ENCODE measurements at places on chromosomes 13 and 19.

GRCh38 chr19:46919324-46919723 is 58.5 kb downstream of the ARHGAP35 start:
- peak; percentile 10 for DNase-seq

- DNase-seq = no peak
Observed at GRCh38 chr13:50319635-50320255, 304.5 kb downstream of the KCNRG start.

DNA sequence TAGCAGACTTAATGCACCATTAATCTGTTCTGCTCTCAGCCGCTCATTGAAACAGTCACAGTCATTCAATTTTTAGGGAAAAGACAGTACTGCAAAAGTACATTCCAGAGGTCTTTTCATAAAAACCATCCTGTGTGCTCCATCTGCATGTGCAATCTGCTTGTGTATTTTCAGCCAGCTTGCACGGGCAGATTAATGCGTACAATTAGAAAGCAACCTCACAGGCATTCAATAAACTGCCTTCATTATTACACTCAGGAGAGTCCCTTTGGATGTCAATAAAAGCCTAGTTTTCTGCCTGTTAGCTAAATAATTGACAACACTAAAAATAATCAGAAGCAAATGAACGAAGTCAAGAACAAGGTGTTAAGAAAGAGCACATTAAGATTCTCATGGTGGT is 41.9 kb downstream of the EPSTI1 start:
- no peak for DNase-seq

- no peak for DNase-seq
Observed at GRCh38 chr13:112964971-112965492, 4.0 kb upstream of the MCF2L start.

DNA sequence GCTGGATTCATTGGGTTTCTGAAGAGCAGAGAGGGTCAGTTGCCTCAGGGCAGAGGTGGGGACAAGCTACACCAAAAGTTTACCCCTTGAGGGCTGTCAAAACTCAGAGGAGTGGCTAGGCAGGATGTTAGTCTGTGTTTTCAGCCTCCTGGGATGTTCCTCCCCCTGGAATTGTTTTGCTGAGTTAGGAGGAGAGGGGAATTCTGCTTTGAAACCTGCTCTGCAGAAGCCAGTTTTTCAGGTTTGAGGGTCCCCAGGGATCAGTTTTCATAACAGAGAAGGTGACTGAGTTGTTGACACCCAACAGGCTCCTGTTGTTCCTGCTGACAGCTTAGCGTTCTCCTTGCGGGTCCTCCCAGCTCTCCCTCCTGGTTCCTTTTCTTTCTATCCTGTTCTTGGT is 121.9 kb upstream of the TMTC4 start:
- DNase-seq = no peak

GRCh38 chr13:28161370-28161769 is 23.0 kb downstream of the PAN3 start:
- DNase-seq = no peak

GRCh38 chr19:19711934-19712828 is 20.7 kb downstream of the ZNF14 start:
- no peak for DNase-seq

- DNase-seq = no peak
Observed at GRCh38 chr19:8340341-8341096, 2.5 kb downstream of the KANK3 start.

GRCh38 chr19:8081569-8082550 is 29.3 kb downstream of the CCL25 start:
- no peak for DNase-seq

DNA sequence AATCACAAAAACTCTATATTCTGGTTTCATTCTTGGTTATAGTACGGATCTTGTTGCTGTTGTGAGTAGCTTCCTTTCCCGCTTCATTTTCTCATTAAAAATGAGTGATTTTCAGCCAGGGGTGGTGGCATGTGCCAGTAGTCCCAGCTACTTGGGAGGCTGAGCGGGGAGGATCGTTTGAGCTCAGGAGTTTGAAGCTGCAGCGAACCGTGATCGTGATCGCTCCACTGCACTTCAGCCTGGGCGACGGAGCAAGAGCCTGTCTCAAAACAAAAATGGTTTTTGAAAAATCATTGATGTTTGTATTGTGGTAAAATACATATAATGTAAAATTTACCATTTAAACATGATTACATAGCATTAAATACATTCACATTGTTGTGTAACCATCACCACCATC is 71.6 kb upstream of the TM9SF2 start:
- no peak for DNase-seq

DNA sequence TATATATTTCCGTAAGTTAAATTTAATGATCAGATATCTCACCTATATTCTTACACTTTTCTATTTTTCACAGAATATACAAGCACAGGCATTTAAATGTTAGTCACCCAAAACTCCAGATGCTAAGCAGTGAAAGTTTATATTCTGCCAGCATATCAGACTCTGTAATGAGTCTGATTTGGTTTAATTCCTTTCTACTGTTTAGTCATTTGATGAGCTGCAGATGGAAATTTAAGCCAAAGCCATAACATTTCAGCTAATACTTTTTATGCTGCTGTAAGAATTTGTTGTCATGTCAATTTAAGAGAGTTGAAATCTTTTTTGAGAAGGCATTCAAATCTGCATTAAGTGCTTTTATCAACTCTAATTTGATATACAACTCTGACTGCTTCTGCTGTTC is 8.0 kb downstream of the FRY start:
- no peak for DNase-seq

DNA sequence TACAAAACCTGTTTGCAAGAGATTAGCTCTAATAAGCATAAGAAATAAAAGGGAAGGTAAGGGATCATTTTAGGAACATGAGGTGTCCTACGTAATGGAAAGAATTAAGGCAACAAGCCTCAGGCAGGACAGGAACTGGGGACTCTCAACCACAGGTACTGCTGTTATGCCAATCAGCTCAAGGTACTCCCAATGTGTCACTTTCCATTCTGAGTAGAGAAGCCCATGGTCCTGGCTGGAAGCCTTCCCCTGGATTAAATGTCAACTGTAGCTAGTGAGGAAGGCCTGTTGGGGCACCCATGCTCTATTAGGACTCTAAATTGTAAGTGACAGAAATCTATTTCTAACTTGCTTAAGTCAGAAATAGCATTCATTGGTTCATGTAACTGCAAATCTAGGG is 134.6 kb downstream of the DPF1 start:
- no peak for DNase-seq

DNA sequence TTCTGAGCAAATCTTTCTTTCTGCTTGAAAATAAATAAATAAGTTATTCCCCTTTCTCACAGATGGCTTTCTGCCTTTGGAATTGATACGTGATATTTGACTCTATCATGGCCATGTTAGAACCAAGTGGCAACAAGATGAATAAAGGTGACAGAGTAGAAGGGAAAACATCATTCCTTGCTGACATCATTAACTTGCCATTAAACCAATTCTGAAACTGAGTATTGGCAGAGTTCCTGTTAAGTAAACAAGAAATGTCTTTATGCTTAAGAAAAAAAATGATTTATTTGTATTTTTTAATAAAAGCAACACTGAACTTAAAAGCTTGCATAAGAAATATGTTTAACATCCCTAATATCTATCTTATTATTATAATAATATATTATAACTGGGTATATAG is 828.1 kb downstream of the PCDH9 start:
- DNase-seq = no peak

- peak; percentile 44 for DNase-seq
Observed at GRCh38 chr19:5170329-5170745, 170.3 kb downstream of the PTPRS start.

DNA sequence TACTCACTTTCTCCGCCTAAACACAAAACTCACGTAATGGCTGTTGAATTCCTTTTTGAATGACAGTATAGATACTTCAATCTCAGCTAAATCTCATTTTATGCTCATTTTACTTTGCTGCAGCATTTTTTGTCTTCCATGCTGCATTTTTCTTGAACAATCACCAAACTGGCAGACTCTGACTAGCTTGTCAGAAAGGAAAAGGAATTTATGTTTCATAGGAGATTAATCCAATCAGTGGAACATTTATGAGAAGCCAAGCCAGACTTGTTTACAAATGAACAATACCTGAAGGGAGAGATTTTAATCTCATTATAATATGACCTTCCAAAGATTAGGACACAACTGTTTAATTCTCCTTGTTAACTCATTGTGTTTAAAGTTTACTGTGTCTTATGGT is 1044.3 kb downstream of the DIAPH3 start:
- DNase-seq = no peak

DNA sequence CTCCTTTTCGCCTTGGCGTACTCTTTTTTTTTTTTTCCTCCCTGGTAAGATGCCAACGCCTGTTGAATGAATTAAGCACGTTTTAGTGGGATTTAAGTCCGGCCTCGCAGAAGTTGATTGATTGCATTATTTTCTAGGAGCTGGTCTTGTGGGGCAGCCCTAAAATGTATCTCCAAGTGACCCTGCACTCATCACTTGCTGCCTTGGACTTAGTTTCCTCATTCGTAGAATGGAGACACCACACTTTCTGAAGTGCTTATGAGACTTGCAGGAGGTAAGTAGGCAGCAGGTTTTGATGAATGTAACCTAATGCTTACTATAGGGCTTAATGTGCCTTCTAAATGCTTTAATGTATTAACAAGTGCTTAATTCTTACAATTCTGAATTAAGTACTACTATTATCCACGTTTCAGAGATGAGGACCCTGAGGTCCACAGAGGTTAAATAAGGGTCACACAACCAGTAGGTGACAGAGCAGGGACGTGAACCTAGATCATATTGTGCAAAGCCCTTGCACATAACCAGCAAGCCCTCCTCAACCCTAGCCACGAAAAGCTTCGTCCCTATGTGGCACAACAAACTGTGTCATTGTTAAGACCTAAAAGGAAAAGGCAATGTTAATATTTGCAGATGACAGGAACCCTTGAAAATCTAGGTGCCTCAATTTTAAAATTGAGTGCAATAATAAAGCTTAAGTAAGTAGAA is 514 bp upstream of the ARGLU1 start:
- no peak for DNase-seq

DNA sequence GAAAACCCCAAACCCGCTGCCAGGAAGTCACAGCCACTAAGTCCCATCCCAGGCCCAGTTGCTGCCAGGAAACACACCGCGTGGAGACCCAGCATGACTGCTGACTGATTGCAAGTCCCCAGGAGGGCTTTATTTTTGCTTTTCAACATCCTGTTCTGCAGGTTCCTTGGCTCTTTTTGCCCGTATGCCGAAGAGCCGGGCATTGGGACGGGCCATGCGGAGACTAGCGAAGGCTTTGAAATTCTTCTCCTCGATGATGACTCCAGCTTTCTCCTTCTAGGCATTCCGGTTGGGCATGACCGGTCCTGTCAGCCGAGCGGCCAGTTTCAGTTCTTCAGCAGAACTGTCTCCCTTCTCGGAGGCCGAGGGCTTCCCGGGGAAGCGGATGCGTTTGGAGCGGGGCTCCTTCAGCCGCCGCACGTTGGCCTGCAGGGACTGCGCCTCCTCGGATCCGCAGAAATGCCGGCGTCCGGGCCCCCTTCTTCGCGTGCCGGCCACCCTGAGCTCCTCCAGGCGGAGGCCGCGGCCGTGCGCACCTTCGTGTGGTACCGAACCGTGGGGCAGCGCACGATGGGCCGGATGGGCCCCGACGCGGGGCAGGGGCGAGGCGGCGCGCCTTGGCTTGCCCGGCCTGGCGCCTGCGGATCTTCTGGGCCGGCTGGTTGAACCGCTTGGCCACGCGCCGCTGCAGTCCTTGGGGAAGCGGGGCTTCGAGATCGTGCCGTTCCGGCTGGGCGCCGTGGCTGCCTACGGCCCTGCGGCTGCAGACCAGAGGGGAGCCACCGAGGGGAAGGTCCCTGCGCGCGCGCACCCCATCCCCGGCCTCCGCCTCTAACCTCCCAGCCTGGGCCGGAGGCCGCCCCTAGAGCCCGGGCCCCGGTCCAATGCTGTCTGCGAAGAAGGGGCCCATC is 15.2 kb downstream of the ZSCAN5C start:
- no peak for DNase-seq

DNA sequence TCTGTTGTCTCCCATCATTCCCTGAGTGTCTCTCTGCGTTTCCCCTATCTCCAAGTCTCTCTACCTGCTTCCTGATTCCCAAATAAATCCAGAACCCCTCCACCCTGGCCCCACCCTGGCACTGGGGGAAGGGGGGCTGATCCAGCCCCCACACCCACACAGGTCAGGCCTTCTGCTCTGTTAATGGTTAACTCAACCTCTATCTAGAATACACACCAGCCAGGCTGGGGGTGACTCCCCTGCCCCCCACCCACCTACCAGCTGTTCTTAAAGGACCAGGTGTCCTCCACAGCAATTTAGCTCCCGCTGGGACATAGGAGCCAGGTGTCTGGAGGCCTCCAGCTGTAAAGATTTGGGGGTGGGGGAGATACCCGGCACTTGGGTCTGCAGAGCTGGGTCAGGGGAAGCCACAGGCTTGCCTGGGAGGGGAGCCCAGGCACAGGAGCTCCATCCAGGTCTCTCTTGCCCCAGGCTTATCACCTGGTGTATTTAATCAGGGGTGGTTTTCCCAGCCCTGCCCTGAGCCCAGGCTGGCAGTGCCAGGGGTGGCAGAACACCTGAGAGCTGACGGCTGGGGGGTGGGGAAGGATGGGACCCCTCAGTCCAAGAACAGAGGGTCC is 3.9 kb downstream of the IRF2BP1 start:
- DNase-seq = no peak

- DNase-seq = no peak
Observed at GRCh38 chr19:55536951-55537740, at the start of gene SBK2. Gene SBK2, minus strand, starts transcription at chr19:55537133. Its CDS starts 839 bp downstream, at chr19:55536294.

- DNase-seq = no peak
Observed at GRCh38 chr19:1177322-1178114, 3.5 kb upstream of the SBNO2 start.

DNA sequence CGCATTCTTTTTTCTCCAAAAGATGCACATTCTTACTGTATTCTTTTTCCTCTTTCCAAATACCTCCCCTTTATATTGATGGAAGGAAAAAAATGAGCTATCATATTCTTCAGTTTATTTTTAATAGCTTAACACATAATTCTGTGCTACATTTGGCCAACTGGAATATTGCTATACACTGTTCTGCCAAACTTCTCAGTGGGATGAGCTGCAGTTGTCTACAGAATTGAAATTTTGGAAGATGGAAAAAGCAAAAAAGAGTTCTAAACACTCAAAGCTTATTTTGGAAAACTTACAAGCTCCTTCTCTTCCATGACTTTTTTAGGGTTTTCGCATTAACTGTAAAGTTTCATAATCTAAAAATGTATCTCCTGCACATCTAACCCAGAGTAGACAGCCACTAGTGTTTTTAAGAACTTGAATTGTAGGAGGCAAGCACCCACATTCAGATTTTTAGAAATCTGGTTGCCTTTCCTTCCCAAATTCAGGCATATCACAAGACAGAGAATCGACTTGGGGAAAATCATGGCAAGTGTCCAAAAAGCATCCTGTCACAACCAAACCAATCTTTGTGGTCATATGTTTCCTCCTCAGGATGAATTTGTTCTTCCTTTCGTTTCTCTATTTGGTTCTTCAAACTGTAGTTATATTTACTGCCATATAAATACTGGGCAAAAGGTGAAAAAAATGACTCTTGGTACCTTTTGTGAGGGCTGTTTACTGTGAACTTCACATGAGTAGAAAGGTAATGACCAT is 111.4 kb upstream of the FRY start:
- no peak for DNase-seq

GRCh38 chr13:112443191-112443994 is 67.2 kb downstream of the SPACA7 start:
- DNase-seq = no peak

GRCh38 chr13:50646070-50646469 is 197.4 kb downstream of the DLEU7 start:
- DNase-seq = no peak

All from activated CD4-positive, alpha-beta T cell treated with anti-CD3 and anti-CD28 coated beads for 24 hours (primary cell).